ENCODE measurements at places on chromosomes 12 and 14. TPM values are rescaled to one million over a fixed set of nuclear protein-coding genes. Genes with fewer than 3 reads are reported as not detected.

TMEM106C gene
- total RNA-seq: 35.2 TPM

GRCh38 chr14:34018564-34019244 lies 67.8 kb upstream of the EGLN3 start:
- no peaks in the 10 kb centered on the region for H3K4me1 ChIP-seq
- no peak overlapping the region for H3K27ac ChIP-seq
- DNase-seq: no peak
- no peaks in the 10 kb centered on the region for H3K27me3 ChIP-seq
- H3K4me3 ChIP-seq: peak overlapping the region; percentile 44

- no peak overlapping the region for H3K4me3 ChIP-seq
- no peak overlapping the region for H3K27ac ChIP-seq
- H3K4me1 ChIP-seq: no peaks in the 10 kb centered on the region
Observed at GRCh38 chr12:96770219-96771102, 136.6 kb upstream of the NEDD1 start.

- H3K36me3 ChIP-seq: no peaks in the 10 kb centered on the region
- no peak overlapping the region for H3K27ac ChIP-seq
- no peak overlapping the region for H3K4me3 ChIP-seq
- no peak for DNase-seq
- no peaks in the 10 kb centered on the region for H3K4me1 ChIP-seq
Observed at GRCh38 chr12:5123921-5124320, 80.2 kb downstream of the KCNA5 start.

ITPK1 gene
- total RNA-seq: 27.8 TPM

DNA sequence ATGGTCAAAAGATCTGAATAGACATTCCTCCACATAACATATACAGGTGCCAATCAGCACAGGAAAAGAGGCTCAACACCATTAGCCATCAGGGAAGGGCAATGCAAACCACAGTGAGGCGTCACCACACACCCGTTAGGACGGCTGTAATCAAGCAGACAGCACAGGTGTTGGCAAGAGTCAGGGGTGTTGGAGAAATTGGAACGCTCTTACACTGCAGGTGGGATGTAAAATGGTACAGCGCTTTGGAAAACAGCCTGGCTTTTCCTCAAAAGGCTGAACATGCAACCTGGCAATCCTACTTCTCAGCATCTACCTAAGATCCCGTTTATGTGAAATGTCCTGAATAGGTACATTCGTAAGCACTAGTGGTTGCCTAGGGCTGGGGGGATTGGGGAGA lies 21.5 kb upstream of the MMP17 start:
- no peaks in the 10 kb centered on the region for H3K27me3 ChIP-seq
- H3K36me3 ChIP-seq: peaks cover 3% of the 10 kb centered on the region
- DNase-seq: no peak
- H3K4me1 ChIP-seq: no peaks in the 10 kb centered on the region
- H3K27ac ChIP-seq: no peak overlapping the region

CCDC196 gene
- total RNA-seq: not detected
